ENCODE measurements at places on chromosomes 5 and 9. TPM values are rescaled to one million over a fixed set of nuclear protein-coding genes. Genes with fewer than 3 reads are reported as not detected.

TAF11L10 gene
- total RNA-seq: not detected

GRCh38 chr5:139014726-139015125, 139.6 kb upstream of the LRRTM2 start:
- DNase-seq: no peak

DNA sequence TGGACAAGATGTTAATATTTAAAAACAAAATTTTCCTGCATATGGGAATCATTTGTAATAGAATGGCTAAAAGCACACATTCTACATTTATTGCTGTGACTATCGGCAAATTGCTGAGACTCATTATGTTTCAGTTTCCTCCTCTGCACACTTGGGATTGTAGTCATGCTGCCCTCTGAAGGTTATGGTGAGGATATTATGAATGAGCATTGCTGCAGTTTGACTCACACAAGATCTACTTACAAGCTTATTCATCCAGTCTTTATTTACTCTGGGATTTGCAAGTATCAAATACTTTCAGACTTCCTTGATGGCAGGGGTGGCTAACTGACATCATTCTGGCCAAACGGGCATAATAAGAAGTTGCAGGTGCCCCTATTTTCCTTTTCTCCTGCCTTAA, 9.5 kb upstream of the NFIL3 start:
- no peak for DNase-seq

DNA sequence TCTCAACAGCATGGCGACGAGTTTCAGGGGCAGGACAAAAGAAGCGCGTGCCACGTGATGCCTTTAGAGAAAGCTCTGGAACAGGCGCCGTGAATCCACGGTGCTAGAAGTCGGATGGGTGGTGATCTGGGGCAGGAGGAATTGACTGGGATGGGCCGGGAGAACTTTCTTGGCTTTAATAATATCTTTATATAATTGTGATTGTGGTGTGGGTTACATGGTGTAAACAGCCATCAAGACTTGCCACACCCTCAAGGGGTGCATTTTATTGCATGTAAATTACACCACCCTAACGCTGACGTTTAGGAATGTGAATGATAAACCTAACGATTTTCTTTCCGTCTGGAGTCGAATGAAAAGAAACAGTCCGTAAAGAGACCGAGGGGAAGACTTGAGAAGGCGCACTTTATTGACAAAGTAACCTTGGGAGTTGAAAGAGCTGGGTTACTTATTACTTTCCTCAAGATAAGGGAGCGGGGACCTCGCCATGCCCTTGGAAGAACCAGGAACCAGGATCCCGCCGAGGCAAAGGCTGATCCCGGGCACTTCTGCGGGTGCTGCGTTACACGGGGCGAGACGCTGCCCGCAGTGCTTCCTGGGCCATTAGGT, 8.5 kb downstream of the NRARP start:
- no peak for DNase-seq

DNA sequence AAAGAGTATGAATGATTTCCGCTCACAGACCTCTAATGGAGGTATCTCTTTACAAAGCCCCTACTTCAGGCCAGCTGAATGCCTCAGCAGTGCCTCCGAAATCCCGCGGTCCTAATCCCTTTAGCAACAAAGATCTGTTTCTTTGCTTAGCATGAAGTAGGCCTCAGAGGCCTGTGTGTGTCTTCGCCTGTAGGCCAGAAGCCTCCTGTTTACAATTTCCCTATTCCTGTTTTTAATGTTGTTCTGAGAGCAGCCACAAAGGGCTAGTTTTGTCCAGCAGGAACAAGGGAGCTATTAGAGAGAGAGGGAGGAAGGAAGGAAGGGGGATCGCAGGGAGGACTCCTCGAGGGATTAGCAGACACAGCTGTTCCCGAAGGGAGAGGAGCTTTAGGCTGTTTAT, 166.4 kb upstream of the SPRY4 start:
- DNase-seq: no peak

- no peak for DNase-seq
Observed at GRCh38 chr9:109143881-109144562, 23.0 kb downstream of the FRRS1L start.

MRPL50 gene
- 18.8 TPM for total RNA-seq

GRCh38 chr5:178649580-178649979, 22.7 kb upstream of the CLK4 start:
- no peak for DNase-seq

DNA sequence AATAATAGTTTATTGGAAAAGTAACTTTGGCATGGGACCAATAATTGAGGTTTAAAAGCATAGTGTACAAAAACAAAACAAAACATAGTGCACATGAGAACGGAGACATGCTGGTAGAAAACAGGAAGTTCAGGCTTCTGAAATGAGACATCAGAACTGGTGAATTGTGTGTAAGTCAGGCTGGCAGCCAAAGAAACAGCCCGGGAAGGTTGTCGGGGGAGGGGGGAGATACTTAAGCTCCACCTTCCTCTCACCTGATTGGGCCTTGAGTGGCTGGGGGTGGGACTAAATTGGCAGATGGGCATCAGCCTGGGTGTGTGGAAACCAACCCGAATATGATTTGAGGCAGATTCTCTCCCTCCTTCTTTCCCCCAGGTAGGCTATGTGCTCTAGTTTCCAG, 256.3 kb downstream of the SMARCA2 start:
- DNase-seq: no peak

- peak; percentile 47 for DNase-seq
Observed at GRCh38 chr5:96336351-96336985, 96.6 kb downstream of the PCSK1 start.

SHROOM1 gene
- 1.4 TPM for total RNA-seq

GRCh38 chr9:129828051-129828450, 4.1 kb upstream of the TOR1A start:
- DNase-seq: no peak

- no peak for DNase-seq
Observed at GRCh38 chr9:20551835-20552234, 70.5 kb downstream of the MLLT3 start.

DNA sequence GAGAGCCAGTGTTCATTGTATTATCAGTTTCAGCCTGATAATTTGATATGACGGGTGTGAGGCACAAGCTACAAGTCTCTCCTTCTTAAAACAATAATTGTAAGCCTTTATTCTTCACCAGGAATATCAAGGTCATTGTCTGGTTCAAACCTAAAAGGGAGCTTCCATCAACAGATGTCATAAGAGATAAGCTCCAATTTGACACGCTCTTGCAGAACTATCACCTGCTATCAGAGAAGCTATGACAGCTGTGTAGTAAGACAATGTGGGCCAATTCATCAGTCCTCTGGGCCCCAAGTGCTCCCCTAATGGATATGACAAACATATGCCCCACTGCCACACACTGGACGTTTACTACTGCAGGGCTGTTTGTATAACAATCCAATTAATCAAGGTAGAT, 1010.2 kb upstream of the DMAC1 start:
- DNase-seq: no peak

DNA sequence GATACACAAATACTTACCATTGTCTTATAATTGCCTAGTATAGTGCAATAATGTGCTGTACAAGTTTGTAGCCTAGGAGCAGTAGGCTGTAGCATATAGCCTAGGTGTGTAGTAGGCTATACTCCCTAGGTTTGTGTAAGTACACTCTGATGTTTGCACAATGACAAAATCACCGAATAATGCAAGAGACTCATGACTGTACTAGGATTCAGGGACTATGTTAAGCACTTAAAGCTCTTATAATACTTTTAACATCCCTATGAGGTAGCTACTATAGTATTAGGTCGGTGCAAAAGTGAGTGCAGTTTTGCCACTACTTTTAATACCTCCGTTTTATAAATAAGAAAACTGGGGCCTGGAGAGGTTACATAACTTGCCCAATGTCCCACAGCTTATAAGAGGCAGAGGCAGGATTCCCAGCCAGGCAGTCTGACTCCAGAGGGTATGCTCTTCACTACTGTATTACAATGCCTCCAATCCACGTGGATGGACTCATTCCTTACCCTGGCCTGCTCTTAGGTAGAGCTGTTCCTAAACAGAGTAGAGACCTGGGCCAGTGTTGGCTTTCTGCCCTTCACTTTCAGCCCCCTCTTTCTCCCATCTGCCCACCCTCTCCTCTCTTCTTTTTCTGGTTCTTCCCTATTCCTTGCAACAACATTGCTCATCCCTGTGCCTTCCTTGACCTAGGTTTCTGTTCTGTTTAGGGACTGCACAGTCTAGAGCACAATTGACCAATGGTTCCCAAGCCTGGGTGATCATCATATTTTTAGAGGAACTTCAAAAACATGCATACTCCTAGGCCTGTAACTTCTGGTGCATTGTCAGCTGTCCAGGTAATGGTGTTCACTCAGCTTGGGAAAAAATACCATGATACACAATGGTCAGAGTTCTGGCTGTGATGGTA, 114.0 kb downstream of the CARTPT start:
- no peak for DNase-seq

DNA sequence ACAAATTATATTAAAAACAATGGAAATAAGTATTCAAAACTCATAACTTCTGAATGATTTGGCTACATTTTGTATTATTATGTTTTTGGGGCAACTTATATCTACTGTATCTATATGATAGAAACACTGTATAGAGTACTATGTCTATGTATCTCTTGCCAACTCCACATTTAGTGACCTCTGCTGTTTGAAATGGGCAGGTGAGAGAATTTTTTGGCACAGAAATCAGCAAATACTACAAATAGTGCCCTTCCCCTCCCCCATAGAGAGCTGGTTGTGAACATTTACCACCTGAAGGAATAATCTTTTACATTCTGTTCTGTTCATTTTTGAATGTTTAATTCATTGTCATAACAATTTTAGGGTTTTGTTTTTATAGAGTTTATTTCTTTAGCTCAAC, 545.3 kb downstream of the PDE4D start:
- no peak for DNase-seq

GRCh38 chr5:28967848-28968247, 1929.5 kb upstream of the CDH9 start:
- DNase-seq: no peak

PDLIM4 gene
- 0.35 TPM for total RNA-seq

- DNase-seq: no peak
Observed at GRCh38 chr9:70031141-70031545, 12.5 kb upstream of the MAMDC2 start.

DNA sequence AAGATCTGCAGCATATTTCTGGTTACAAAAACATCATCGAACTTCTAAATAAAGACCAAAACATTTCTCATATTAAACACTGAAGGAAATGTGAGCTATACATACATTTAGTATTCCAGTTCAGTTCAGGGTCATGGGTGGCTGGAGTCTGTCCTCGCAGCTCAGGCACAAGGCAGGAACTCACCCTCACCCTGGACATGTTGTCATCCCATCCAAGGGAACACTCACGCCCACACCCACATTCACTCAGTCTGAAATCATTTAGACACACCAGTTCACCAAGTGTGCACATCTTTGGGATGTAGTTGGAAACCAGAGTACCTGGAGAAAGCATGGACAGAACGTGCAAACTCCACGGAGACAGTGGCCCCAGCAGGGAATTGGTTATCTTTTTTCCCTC, 481.0 kb downstream of the RASEF start:
- no peak for DNase-seq

OR13C3 gene
- total RNA-seq: not detected

NUTM2G gene
- not detected for total RNA-seq

DNA sequence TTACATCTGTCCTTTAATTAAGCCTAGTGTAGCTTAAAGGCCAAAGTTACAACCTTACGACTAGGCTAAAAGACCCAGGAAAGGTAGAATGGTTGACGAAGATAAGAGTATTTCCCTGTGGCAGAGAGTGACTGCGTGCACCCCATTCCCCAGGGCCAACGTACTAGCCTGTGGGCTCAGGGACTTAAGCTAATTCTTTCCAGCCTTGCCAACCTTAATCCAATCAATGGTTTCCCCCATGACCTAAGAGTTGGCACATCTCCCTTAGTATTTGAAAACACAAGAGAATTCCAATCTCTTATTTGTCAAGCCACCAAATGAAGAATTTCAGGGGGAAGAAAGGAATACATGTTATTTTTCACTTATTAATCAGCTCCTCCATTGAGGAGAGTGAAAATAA, 16.0 kb downstream of the CTNND2 start:
- DNase-seq: no peak

RELL2 gene
- 29.5 TPM for total RNA-seq

DNA sequence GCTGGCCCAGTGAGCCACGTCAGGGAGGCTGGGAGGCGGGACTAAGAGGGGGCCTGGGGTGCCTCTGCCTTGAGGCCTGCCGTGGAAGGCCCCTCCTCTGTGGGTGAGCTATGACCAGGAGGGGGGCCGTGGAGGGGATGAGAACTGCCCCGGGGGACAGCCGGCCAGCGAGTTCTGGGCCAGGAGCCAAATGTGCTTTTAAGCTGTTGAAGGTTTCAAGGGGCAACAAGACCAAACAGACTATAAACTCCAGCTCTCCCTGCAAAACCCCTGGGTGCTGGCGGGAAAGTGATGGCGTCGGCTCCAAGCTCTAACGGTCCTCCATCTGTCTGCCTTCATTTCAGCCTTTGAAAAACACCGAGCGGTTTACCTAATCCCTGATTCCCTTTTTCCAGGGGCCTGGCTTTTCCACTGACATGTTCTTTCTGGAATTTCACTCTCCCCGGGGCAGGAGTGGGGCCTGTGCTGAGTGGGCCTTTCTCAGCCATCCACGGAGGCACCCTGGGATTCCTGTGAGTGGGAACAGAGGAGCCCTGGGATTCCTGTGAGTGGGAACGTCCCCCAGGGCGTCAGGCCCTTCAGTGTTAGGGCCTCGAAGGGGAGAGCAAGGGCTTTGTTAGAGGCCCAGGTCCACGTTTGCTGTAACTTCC, 65.6 kb downstream of the COL5A1 start:
- no peak for DNase-seq

- no peak for DNase-seq
Observed at GRCh38 chr9:136506425-136506824, 23.6 kb upstream of the SEC16A start.

DNA sequence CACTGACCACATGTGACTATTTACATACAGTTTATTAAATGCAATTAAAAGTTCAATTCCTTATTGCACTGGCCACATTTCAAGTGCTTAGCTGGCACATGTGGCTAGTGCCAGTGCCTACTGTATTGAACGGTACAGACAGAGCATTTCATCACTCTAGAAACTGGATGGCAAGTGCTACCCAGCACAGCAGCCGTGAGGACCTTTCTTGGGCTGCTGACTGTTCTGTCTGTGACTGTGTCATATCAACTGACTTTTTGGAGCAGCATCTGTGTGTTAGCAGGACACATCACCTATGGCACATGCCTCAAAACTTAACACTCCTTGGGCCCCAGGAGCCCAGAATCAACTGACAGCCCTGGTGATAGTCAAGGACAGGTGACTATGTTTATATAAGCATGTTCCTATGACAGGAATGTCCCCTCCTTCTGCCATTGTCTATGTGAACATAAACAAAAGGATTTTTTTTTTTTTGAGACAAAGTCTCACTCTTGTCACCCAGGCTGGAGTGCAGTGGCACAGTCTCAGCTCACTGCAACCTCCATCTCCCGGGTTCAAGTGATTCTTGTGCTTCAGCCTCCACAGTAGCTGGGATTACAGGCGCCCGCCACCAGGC, 8.9 kb downstream of the IRF1 start:
- peak; percentile 15 for DNase-seq

DNA sequence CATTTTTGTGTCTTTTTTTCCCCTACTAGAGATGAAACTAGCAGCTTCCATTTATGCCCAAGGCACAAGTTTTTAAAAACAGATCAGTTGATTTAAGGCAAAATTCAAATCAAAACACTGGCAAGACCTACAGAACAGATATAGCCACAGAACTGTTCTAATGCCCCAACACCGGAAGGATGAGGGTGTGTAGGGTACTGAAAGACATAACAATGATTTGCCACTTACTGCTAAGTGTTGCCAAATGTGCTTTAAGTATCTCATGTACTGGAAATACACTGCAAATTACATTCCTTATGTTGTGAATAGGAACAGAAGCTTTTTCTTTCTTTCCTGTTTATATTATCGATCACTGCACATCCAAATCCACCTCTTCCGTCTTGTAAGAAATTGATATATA, 189.0 kb downstream of the CETN3 start:
- DNase-seq: no peak
